ENCODE measurements at places on chromosomes 6 and 20.

GRCh38 chr6:10441655-10442009 is 26.8 kb upstream of the TFAP2A start:
- DNase-seq = no peak

DNA sequence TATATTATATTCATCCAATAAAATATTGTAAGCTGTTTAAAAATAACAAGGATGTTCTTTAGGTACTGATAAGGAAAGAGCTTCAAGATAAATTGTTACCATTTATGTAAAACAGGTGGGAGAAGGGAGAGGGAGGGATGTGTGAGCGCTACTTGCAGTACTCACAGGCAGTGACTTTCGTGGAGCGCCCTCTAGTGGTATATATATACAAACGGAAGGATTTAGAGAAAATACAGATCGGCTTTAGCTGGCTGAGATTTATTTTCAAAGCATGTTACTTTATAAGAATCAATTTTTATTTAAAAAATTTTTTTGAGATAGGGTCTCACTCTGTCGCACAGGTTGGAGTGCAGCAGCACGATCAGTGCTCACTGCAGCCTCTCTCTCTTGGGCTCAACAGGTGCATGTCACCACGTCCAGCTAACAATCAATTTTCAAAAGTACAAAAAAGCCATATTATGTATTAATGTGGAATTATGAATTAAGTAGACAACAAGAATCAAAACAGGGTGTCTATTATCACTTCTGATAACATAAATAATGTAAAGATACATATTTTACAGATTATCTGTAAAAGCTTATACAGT is 3.3 kb upstream of the MOG start:
- peak; percentile 59 for DNase-seq

GRCh38 chr6:16972535-16972934 is 129.3 kb upstream of the STMND1 start:
- DNase-seq = no peak

DNA sequence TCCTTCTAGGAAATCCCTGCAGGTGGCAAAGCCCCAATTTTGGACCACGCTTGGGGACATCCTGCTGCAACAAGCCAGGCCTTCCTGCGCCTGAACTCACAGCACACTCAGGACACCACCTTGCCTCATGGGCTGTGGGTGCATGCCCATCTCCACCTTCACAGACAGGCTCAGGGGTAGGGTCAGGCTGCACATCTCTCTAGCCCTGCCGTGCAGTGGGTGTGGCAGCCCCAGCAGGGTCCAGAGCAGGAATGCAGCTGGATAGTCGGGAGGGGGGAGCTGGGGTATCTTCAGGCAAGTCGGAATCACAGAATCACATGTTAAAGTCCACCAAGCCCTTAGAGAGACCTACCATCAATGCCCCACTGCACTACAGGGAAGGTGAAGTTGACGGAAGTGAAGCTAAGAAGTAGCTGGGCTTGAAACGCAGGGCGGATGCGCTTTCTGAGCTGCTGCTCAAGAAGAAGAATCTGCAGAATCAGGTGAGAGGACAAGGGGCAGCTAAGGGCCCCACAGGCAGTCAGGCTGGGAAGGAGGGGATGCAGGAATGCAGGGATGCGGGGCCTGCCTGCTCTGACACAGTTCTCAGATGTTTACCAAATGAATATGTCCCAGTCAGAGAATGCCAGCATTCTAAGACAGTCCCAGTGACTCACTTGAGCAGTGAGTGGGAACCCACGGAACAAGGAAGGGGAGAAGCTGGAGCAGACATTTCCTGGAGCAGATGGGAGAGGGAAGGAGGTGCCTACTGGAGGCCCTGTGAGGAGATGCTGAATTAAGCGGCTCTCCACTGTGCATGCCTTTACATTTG is 11.3 kb downstream of the SERPINB6 start:
- DNase-seq = no peak

DNA sequence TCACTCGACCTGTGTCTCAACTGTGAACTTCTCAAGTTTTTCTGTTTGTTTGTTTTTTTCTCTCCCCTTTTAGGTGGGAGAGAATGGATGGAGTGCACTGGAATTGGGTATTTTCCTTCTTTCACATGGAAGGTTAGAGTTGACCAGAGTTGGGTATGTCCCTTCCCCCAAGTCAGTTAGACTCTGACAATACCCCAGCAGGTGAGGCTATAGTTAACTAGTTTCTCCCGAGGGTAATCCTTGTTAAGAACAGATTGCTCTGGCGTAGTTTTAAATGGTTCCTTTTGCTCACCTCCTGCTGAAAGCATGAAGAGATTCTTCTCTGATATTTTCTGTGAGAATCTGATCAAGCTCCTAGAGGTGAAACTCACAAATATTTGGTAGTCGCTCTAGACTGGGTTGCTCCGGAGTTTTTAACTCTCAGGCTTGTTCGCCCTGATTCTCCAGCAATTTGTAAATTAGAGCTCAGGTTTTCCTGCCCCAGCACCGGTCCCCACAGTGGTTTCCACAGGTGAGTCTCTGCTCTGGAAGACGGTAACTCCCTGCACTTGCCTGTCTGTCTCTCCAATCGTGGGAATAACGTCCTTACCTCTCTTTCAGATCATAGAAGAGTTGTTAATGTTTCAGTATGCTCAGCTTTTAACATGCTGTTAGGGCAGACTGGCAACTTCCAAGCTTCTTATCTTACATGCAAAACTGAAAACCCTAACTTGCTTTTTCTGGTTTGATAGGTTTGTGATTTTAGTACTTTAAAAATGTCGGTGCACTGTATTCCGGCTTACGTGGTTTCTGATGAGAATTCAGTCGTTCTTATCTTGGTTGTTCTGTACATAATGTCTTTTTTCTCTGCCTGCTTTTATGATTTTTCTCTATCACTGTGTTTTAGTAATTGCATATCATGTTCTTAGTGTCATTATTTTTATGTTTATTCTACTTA is 111.2 kb upstream of the HIVEP1 start:
- no peak for DNase-seq

GRCh38 chr6:6331946-6332601 is 11.6 kb upstream of the F13A1 start:
- DNase-seq = no peak

DNA sequence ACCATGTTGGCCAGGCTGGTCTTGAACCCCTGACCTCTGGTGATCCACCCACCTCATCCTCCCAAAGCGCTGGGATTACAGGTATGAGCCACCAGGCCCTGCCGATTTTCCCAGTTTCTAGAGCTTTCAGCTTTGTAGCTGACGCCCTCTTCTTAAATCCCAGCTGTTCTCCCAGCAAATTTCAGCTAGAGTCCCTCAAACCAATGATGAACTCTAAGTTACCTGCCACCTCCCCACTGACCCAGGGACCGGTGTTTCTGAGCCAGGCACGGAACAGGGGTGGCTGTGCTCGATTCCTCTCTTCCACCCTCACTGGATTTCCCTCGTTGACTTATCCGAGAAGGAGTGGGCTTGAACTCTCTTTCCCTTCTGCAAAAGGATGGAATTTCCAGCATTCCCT is 39.1 kb downstream of the SUN5 start:
- no peak for DNase-seq

DNA sequence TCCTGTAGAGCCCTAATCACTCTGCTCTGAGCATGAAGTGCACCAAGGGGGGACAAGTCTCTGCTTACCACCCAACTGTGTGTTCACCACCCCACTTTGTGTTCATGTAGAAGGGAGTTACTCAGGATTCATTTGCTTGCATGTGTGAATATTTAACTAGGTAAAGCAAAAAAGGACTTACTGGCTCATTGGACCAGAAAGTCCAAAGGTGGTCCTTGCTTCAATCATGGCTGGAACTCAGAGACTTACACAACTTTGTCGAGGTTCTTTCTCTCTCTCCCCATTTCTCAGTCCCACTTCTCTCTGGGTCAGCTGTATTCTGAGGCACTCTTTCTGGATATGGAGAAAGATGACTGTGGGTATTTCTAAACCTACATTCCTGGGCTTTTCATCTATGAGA is 4.0 kb downstream of the TMEM200A start:
- no peak for DNase-seq

All from body of pancreas (tissue), 4 donors.